ENCODE measurements at places on chromosomes 2 and 18. TPM values are rescaled to one million over a fixed set of nuclear protein-coding genes. Genes with fewer than 3 reads are reported as not detected.

NAT8 gene
- not detected for total RNA-seq

LBX2 gene
- 1.2 TPM for total RNA-seq

IMPA2 gene
- 20.2 TPM for total RNA-seq

HES6 gene
- 2.0 TPM for total RNA-seq

FARP2 gene
- 30.8 TPM for total RNA-seq

GRCh38 chr2:104429639-104430358, 424.1 kb upstream of the POU3F3 start:
- DNase-seq: no peak

GRCh38 chr18:74154716-74155115, 6.4 kb downstream of the TIMM21 start:
- DNase-seq: no peak

DNA sequence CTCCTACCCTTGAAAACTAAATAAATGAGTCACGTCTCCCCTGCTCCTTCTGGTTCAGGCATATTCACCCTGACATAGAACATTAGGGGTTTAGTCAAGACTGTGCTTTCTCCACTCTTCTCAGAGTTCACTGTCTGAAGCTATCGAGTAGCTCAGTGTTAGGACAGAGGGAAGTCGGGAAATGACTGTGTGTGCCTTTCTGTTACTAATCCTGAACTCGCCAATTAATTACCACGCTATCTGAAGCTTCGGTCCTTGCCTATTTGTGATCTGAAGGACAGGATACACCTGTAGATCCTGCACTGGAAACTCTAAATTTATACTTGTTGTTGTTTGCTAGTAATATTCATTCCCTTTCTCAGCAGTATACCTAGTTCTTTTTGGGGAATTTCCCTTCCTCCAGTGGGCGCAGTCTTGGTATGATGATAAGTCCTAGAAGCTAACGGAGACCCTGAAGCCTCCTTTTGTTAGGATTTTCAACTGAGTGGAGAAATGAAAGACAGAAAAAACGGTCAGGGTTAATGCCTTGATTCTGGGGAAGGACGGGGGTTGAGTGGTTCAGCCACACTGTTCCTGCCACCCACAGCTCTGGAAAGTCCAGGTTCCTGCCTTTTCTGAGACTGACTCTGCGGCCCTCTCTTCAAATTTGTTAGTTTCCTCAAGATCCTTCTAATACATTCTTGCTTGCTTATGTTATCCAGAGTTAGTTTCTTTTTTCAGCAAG, 218.0 kb downstream of the DLGAP1 start:
- no peak for DNase-seq

DNA sequence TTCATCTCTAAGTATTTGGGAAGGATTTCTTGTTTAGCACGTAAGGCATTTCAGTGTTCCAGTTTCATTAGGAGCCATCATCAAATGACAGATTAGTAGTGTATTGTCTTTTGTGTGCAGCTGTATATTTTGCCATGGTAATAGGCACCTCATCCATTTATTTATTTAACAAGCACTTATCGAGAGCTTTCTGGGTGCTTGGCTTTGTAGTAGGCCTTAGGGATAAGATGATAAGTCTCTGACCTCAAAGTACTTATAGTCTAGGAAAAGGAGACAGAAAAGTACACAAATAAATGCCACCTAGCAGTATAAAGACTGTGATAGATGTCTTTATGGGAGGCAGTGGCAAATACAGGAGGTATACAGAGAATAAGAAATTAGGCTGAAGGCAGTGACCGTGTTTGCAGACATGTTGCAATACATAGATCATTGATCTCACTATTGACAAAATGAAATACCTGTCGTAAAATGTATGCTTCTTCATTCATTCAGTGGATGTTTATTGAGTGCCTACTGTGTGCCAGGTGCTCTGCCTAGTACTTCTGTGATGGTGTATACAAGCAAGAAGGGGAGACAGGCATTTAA, 265.9 kb downstream of the SETBP1 start:
- no peak for DNase-seq

DNA sequence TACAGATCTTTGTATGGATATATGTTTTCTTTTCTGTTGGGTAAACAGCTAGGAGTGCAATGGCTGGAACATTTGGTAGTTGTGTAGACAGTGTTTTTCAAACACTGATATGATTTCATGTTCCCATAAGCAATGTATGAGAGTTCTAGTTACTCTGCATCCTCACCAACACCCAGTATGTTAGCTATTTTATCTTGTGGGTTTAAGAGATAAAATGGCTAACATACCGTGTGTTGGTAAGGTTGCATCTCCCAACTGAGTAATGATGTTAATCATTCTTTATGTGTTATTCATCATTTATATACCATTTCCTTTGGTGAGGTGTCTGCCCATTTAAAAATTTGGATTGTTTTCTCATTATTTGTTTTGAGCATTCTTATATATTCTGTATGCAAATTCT, 65.7 kb downstream of the LYPD6B start:
- no peak for DNase-seq

DNA sequence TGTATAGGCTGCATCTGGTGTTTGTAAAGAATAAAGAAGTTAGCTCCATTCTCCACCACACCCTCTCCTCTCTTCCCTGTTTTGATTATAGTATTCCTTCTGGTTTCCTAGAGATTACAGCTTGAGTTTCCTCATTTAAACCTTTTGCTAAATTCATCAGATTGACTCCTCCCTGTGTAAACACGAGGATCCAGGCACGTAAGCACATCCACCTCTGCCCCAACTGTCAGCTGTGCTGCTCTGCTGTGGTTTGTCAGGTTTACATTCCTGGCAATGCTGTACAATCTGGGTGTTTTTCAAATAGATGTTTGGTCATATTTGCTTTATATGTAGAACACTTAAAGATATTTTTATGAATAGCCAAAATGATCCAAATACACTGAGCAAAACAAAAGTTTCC, 302.8 kb downstream of the PTGR3 start:
- DNase-seq: no peak

DNA sequence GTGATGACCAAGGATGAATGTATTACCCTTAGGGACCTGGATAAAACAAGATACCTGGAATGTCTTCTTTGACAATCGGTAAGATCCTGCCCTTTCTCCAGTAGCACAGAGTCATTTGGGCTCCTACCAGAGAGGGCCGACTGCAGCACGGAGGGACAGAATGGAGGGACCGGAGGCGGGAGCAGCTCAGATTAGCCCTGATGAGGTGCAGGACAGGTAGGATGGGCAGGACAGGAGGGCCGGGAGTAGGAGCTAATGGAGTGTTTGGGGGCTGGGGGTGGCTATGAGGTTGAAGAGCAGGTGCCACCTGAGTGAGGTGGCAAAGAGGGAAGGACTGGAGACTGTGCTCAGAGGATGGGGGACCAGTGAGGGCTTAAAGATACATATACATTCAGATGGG, 9.9 kb upstream of the PRELID3A start:
- DNase-seq: no peak

GRCh38 chr2:33284287-33284686, 192.2 kb upstream of the RASGRP3 start:
- no peak for DNase-seq

- DNase-seq: no peak
These were observed 54.1 kb upstream of the MEX3C start for GRCh38 chr18:51251625-51252024.

DNA sequence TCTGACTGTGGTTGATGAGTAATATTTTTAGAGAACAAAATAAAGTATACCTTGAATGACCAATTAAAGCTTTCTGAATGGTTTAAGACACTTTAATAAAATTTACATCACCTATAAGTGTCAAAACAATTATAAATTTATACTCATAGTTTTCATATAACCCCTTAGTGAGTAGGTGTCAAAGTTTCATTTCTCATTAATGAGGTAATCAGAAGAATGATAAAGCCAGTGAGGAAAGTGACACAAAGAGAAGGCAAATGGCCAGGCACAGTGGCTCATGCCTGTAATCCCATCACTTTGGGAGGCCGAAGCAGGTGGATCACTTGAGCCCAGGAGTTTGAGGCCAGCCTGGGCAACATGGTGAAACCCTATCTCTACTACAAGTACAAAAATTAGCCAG, 60.8 kb upstream of the CTLA4 start:
- no peak for DNase-seq

- DNase-seq: peak; percentile 83
These were observed 17.0 kb upstream of the CIDEA start for GRCh38 chr18:12236934-12237832.

Measured in activated T-cell treated with anti-CD3 and anti-CD28 coated beads, Interleukin-2, amount 50 U/mL, for 72 hours (primary cell).